Activated T-cell treated with anti-CD3 and anti-CD28 coated beads for 24 hours (primary cell): ENCODE measurements at places on chromosomes 4 and X.

- DNase-seq, result no peak
Measured at GRCh38 chr4:178306565-178306964, 864.3 kb upstream of the AGA start.

DNA sequence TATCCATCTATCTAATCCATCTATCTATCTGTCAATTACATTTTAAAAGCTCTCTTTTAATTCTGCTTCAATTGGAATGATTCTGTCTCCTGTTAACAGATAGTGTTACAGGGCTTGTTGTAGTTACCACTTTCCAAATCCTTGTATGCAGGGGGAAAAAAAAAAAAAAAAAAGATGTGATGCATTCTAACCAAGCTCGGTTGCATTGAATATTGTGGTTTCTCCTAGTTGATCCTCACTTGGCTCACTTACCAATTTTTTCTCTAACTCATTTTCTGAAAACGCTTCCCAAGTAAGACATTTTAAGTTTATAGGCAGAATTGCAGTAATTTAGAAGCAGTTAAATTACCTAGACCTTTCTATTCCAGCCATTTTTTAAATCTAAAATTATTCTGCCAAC is 327.9 kb upstream of the PITX2 start:
- no peak for DNase-seq

- DNase-seq, result no peak
Measured at GRCh38 chr4:14743172-14743571, 259.1 kb upstream of the CPEB2 start.

DNA sequence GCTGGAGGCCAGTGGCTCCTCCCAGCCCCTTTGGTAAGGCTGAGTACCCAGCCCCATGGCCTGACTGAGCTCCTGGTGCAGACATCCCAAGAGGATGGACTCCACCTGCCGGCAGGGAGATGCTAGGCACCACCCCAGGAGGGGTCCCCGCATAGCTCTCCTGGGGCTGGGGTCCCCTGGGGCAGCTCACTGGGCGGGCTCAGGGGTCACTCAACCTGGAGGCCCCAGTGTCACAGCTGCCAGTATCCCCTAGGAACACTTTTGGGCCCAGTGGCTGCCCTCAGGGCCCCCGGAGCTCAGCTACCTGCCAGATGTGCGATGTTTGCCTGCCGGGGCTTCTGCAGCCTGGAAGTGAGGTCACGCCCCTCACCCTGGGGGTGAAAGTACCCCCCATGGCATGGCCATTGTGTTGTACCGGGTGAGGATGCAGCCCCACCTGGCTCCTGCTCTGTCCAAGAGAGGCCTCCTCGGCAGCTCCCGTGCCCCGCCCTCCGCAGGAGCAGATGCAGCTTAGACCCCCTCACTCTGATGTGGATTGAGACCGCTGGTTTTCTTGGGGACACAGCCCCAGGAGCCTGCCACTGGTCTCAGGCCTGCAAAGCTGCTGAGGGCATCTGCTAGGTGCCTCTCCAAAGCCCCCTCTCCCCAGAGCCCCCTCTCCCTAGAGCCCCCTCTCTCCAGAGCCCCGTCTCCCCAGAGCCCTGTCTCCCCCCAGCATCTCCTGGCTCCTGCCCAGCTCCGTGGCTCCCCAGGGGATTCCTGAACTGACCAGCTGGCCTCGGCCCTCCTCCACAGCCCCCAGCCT is 6.7 kb upstream of the HGFAC start:
- DNase-seq, result no peak

DNA sequence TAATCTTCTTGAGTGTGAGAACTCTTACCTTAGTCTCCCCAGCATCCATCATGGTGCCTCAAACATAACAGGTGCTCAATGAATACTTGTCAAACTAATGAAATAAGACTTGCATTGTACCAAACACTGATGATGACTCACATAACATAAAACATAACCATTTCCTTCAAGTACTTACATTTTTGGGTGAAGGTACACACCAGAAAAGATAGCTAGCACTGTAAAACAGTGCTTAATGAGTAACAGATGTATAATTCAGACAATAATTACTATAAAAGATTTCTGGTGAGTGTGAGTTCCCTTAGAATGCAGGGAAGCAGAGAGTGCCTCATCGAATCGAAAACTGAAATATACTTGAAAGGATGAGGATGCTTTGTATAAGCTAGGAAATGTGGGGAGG is 70.1 kb upstream of the HCCS start:
- DNase-seq, result no peak

DNA sequence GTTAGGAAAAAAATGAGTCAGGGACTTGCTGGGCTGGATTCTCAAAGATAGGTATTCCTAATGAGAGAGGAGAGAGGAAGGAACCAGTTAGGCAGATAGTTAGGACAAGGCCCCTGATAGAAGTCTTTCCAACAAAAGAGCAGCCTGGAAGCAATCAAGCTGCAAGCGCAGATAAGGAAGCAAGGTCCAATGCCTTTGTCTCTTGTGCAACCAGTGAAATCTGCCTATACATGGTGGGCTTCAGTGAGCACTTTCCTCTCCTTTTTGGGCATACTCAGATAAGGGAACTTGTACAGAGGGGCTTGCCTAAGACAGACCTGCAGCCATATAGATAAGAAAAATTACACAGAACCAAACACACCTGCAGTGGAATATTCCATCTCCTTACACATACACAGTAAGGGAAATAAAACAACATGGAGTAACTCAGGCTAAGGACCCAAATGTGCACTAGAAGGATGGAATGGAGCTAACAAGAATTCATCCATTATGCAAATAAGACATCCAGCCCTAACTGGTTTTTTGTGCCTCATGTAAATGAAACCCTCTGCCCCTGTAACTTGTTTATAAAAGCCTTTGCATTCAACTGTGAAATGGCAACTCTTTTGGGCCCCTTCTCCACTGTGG is 68.8 kb downstream of the PCDH18 start:
- DNase-seq, result no peak
